NCI-H774 (cell line): ENCODE measurements at places on chromosomes 16 and 17.

DNA sequence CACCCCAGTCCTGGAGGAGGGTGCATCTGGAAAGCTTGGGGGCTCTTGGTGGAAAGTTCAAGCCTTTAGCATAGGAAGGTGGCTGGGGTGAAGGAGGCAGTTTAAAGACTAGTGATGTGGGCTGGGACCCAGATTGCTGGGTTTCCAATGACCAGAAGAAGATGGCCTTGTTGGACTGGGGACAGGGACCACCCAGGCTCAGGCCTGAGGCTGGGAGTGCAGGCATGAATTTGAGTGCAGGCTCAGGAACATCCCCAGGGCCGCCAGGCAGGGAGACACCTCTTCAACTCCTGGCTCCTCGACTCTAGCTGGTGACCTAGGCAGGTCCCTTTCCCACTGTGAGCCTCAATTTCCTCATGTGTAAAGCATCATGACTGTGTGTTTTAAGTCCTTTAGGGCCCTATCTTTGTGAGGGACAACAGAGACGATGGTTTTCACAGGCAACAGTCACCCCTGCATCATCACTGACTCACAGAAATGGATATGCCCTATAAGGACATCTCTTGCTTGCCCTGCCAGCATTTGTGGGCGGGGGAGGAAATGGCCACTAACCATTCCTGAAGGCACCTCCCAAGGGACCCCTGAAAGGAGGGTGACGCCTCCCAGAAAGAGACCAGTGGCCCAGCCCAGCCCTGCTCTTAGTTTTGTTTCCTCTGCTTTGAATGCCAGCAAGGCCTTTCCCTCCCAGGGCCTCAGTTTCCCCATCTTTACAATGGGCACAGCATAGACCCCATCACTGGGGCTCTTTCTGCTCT, 11.1 kb downstream of the NLRC5 start:
- no peak for DNase-seq

GRCh38 chr17:67281743-67282142, 36.7 kb upstream of the HELZ start:
- DNase-seq, result no peak

DNA sequence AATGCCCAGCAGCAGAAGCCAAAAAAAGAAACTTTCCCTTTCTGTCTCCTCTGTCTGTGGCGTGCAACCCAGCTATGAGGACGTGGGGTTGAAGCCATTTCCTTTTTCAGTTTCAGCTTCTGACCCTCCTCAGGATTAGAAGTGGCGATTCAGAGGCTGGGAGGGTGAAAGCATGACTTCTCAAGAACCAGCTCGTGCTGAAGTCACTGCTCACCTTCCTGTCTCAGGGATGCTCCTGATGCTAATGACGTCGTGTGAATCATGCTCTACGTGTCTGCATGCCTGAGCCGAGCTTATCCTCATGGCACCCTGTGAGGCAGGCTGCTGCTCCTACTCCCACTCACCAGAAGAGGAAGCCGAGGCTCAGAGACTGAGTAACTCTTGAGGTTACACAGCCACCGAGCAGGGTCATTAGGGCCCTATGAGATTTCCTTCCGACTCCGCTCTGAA, 5.7 kb upstream of the LPO start:
- DNase-seq, result no peak

DNA sequence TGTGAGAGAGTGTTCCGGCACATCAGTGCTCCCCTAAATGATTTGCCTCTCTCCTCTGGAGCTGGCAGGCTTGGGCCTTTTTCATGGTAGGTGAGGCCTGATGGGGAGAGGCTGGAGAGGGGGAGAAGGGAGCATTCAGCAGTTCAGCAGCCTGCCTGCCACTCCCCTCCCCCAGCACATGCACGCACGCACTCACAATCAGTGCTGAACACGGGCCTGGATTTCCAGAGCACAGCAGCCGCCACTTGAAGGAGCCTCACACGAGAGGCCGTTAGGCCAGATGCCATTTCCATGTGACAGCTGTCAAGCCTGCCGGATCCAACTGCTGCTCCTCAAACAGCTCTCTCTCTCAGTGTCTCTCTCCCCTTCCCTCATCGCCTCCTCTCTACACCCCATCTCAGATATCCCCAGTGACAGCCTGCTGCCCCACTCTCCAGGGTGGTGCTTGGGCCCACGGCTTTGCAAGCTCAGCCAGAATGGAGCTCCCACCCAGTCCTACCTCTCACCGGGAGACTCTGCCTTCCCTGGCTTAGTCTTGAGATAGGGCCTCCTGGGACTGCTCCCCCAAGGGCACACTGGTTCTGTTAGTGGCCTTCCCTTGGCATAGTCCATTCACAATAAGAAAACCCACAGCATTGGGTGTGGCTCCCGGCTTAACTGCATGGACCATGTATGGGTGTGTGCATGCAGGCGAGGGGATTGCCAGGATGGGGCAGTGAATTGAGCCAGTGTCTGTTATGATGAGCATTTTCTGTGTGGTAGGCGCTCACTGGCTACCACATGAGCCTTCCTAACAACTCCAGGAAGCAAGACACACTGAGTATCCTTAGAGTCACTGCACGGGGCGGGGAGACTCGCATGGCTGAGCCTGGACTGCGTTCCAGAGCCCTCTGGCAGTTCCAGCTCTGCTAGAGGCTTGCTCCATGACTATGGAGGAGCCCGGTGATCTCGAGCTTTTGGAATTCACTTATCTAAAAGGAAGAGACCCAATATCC, 226.2 kb downstream of the CCDC182 start:
- peak; percentile 37 for DNase-seq

GRCh38 chr17:75535119-75535537, 9.6 kb downstream of the LLGL2 start:
- DNase-seq, result no peak

DNA sequence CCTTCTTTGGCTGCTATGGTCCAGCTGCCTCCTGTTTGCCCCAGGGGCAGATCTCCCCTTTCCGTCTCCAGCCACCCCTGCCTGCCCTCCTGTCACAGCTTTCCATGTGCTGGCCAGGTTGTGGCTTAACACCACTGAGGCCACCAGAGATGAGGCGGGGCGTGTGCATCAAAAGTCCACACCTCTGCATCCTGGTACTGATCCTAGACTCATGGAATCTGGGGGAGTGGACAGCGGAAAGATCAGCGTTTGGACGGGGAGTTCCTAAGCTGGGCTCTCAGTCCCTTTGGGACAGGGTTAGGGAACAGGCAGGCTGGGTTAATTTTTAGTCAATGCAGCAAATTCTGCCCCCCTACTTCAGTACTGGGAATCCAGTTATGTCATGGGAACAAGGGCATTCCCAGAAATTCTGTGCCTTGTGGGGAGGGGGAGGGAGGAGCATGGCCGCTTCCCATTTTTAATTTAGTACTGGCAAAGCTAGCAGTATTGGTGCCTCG, 3.9 kb downstream of the IGFBP4 start:
- no peak for DNase-seq

- DNase-seq, result no peak
Observed at GRCh38 chr17:28992625-28993600, 12.9 kb downstream of the SEZ6 start.

GRCh38 chr17:50889528-50890118, 23.5 kb upstream of the TOB1 start:
- no peak for DNase-seq

GRCh38 chr16:26211542-26211941, 519.8 kb downstream of the HS3ST4 start:
- DNase-seq, result no peak

DNA sequence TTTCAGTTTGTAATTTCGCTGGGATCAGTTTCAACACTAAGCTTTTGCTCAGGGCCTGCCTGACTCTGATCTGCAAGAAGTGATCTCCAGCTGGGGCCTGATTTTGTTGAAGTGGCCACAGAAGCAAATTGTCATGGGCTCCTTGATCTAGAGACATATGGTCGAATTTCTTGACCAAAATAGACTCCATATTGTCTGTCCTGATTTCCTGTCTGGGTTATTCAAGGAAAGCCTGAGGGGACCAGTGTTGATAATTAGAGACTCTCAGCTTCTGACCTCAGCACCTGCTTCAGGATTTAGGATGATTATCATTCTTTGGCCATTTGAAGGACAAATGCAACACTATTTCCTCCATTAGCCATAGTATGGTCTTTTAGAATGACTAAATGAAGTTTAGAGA, 48.9 kb upstream of the MSI2 start:
- no peak for DNase-seq

- no peak for DNase-seq
Observed at GRCh38 chr17:62724398-62725146, 83.5 kb downstream of the MARCHF10 start.

- DNase-seq, result no peak
Observed at GRCh38 chr16:81632392-81633146, 146.5 kb upstream of the PLCG2 start.

DNA sequence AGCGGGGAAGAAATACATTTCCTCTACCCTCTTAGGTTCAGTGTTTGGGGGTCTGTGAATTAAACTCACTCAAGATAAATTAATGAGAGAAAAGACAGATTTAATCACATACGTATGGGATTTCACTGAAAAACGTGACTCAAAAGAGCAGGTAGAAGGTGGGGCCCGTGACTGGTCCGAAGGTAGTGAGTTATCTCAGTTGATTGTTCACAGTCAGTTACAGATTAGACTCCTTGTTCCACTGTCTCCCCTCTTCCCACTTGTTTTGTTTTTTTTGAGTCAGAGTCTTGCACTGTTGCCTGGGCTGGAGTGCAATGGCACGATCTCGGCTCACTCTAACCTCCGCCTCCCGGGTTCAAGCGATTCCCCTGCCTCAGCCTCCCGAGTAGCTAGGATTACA, 301.2 kb downstream of the SEC14L1 start:
- no peak for DNase-seq

- no peak for DNase-seq
Observed at GRCh38 chr17:5893741-5894140, 176.4 kb upstream of the WSCD1 start.

DNA sequence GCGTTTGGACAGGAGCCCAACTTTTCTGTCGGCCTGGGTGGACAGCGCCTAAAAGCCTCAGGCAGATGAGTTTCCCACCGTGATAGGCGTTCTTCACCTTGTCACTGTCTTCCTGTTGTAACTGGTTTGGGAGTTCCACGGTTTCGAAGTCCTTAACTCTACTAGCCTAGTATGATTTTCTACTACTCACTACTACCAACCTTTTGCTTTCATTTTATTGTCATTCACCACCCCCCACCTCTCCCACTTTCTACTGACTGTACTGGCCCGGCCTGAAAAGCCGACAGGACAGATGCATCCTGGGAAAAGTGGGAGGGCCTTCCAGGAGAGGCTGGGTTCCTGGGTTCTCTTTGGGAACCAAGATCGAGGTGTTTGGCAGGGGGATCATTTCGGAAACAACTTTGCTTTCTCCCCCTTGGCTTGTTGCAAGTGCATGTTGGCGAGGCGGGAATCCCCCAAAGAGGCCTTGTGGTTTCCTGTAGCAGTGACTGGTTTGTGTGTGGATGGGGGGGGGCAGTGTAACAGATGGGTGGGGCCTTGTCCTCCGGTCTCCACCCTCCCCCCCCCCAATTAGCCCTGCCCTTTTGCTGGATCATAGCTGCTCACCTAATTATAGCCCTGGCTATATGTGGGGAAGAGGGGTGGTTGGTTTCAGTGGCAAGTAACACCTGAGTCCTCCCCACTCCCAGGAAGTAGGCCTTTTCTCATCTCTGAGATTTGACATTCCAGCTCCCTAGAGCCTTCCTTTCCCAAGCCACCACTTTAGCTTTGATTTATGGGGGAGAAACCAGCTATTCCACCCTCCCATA, 1.4 kb downstream of the EIF5A start:
- DNase-seq, result peak; percentile 44

DNA sequence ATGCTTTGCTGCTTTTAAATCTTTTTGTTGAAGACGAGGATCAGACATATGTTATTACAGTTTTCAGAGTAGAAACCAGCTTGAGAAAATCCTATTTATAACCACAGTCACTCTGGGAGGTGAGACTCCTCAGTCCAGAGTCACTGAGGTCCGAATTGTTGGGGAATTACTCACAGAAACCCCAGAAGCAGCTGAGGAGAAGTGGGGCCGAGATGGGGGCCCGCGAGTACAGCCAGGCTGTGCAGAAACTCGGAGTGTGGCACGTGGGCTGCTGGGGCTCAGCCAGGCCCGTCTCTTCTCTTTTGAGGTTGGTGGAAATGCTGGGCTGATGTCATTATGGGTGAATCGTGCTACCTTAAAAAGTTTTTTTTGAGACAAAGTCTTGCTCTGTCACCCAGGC, 14.4 kb upstream of the GNG13 start:
- no peak for DNase-seq

DNA sequence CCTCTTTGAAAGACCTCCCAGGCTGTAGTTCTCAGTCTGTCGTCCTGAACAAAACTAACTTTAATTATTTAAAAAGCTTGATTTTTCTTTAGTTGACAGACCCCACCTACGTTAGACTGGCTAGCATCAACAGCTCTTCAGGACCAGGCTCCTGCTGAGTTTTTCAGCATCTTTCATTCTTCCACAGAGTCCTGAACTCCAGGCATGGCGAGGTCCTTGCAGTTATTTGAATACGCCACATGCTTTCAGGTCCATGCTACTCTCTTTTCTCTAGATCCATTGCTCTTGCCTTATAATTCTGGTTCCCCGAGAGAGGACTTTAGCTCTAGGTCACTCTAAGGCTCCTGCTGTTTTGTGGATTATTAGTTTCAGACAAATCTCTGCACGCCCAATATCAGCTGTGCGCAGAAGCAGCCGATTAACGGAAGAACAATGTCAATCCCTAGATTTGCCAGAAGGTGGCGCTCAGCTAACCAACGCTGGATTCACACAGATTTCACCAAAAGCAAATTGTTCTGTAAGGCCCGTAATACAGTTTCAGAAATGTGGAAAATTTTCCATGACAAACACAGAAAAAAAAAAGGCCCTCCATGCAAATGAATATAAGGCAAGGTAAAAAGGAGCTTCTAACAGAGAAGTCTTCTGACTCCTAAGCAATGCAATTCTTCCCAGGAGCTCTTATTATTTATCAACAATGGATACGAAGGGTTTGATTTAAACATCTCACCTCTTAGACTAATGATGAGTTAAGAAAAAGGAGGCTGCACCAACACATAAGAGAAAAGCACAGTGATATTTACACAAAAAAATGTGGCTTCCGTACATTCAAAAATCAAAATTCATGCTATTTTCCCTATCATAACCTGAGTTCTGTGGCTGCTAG, 33.5 kb upstream of the BCO1 start:
- no peak for DNase-seq

DNA sequence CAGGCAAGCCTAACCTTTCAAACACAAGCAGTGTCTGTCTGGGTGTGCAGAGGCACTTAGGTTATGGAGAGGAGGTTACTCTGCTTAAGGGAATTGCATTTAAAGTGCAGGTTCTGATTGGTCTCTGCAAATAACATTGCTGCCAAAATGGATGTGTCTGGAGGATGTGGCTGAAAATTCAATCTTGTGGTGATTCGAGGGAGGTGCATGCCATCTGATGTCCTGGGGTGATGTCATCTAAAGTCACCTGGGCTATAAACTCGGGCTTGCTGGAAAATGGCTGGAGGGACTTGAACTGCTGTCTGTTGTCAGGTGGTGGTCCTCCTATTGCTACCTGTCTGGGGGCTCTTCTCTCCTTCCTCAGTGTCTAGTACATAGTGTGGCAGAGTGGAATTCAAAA, 28.3 kb upstream of the GPR139 start:
- DNase-seq, result no peak

DNA sequence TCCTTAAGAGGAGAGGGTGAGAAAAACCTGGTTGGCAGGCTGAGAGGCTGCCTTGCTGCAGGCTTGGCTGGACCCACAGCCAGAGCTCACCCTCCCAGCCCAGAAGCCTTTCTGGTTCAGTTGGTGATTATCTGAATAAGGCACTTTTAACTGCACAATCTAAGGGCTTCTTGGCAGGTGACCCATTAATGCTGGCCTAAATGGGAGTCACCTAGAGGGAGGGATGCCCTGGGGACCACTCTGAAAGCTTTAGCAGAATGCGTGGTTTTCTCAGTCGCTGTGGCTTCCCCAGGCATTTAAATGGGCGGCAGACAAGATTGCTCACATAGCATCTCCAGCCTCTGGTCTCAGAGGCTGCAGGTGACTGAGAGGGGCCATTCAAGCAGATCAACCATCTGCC, 33.2 kb upstream of the SHISA9 start:
- no peak for DNase-seq
